LHCN-M2 (cell line): ENCODE measurements at places on chromosomes 13 and 19. TPM values are rescaled to one million over a fixed set of nuclear protein-coding genes. Genes with fewer than 3 reads are reported as not detected.

ZNF763 gene
- total RNA-seq, result 0.69 and 1.7 TPM in 2 replicates

- DNase-seq, result no peak
Observed at GRCh38 chr19:43798546-43799409, 3.5 kb downstream of the LYPD5 start.

PDX1 gene
- total RNA-seq, result not detected in 2 replicates

DNA sequence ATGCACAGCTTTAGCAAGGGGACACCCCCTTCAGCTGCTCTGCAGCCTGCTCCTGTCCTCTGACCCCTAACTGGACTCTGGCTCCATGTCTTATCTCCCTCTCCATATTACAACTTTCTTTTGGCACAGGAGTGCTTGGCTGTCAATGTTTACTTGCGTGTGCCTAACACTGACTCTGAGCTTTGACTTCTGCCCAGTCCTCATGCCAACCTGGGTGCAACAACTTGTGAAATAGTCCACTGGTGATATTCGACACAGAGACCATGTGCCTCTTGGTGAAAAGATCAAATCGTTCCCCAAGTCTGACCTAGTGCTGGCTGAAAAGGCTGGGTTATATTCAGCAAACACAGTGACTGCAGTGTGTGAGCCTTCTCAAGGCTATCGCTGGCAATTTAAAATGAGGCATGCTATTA lies 34.1 kb upstream of the KLF12 start:
- no peak for DNase-seq

- no peak for DNase-seq
Observed at GRCh38 chr19:50706387-50706786, 13.2 kb downstream of the SHANK1 start.
